Stimulated activated CD8-positive, alpha-beta memory T cell treated with anti-CD3 and anti-CD28 coated beads, Interleukin-15, amount 100 ng/mL, for 48 hours (primary cell): ENCODE measurements at places on chromosomes 1 and 21.

DNA sequence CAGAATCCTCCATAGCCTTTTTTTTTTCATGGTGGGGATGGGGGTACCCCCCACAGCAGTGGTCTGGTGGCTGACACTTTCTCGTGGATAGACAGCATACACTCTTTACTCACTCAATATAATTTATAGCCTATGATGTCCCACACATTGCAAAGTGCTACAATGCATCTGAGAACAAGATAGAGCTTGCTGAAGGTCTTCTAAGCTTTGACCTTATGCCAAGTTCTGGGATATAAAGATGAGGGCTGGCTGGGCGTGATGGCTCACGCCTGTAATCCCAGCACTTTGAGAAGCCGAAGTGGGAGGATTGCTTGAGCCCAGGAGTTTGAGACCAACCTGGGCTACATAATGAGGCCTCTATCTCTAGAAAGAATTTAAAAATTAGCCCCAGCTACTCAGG is 78.0 kb downstream of the MPZL1 start:
- DNase-seq = no peak

GRCh38 chr1:216710598-216711333 is 12.5 kb downstream of the ESRRG start:
- DNase-seq = no peak

DNA sequence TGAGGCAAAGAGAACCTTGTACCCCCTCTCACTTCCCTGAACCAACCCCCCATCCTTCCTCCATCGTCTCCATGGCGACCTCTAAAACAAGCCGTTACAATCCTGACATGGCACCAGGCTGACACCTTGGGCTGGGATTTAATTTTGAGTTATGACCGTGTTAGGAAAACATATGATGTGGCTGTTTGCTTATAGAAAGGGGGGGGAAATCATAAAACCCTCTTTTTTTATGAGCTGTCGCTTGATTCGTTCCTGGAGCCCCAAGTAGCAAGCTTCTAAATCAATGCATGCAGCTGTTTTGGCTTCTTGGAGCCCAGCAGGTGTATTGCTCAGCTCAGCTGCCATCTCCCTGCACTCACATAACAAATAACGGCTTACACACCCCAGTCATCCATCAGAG is 301.2 kb upstream of the SPAG17 start:
- DNase-seq = no peak

DNA sequence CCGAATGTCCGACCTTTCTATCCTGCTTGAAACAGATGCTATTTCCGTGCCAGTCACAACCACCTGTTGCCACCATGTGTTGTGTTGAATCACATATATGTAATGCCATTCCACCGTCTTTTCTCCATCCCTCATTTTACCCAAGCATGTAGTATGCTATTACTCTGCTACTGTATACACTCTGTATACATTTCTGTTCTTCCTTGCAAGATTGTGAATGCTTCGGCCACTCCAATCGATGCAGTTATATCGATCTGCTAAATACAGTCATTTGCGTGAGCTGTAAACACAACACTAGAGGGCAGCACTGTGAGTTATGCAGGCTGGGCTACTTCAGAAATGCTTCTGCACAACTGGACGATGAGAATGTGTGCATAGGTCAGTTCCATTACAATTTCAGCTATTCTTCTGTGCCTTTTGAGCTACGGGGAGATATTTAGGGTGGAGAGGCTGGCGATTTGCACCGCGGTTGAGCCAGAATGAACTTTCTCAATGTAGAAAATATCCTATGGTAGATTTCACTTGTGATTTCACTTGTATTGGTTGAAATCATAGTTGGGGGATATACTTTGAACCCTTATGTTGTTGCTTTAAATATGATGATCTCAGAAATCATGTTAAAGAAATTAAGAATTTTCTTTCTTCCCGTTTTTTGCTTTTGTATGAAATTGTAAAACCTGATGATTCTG is 289.8 kb downstream of the NTNG1 start:
- no peak for DNase-seq

- no peak for DNase-seq
Measured at GRCh38 chr1:184531296-184531695, 144.5 kb downstream of the C1orf21 start.

GRCh38 chr1:153803470-153804056 is 28.4 kb downstream of the SLC27A3 start:
- no peak for DNase-seq

- DNase-seq = peak; percentile 26
Measured at GRCh38 chr1:161962091-161962887, 61.4 kb downstream of the OLFML2B start.

DNA sequence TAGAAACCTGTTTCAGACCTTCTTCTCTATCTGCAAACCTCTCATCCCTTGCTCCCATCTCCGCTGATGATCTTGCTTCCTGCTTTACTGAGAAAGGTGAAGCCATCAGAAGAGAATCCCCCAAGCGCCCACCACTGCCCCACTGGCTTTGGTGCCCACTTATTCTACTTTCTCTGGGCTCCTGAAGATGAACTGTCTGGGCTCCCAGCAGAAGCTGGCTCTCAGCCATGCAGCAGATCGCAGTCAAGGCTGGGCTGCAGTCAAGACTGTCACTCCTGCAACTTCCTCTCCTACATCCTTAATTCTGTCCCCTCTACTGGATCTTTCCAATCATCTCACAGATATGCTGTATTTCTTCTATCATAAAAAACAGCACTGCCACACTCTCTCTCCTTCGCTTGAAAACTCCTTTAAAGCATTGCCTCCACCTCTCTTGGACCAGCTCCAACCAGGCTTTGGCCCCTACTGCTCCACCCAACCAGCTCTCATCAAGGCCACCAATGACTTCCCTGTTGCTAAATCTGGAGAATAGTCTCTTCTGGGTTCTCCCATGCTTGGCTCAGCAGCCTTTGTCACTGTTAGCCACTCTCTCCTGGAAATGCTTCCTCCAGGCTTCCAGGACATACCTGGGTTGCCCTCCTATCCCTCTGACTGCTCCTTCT is 25.8 kb downstream of the TRIM62 start:
- DNase-seq = no peak

- DNase-seq = no peak
Measured at GRCh38 chr1:194069168-194069830, 882.9 kb upstream of the B3GALT2 start.

- no peak for DNase-seq
Measured at GRCh38 chr1:27770293-27770830, 2.7 kb upstream of the STX12 start.

GRCh38 chr1:247373721-247374141 is 42.1 kb upstream of the ZNF496 start:
- no peak for DNase-seq

DNA sequence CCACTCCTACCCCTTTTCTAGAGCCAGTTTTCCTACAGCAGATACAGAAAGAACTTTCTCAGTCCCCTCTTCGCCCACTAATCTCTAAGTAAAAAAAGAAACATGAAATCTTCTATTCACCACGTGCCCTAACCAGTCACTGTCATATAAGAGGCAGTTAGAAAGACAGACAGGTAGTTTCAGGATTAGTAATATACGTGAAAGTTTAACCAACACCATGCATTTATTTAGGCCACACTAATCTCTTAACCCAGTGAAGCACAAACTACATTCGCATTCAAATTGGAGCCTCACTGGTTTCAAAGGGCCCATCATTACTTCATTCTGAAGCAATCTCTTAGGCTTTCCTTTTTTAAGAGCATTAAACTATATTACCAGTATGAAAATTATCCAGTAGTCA is 10.1 kb downstream of the GPATCH2 start:
- DNase-seq = no peak

- DNase-seq = no peak
Measured at GRCh38 chr1:109370712-109371340, 26.9 kb downstream of the SORT1 start.

- DNase-seq = no peak
Measured at GRCh38 chr1:81053826-81054225, 746.9 kb upstream of the ADGRL2 start.

GRCh38 chr1:61323681-61324328 is 241.4 kb downstream of the NFIA start:
- DNase-seq = no peak

DNA sequence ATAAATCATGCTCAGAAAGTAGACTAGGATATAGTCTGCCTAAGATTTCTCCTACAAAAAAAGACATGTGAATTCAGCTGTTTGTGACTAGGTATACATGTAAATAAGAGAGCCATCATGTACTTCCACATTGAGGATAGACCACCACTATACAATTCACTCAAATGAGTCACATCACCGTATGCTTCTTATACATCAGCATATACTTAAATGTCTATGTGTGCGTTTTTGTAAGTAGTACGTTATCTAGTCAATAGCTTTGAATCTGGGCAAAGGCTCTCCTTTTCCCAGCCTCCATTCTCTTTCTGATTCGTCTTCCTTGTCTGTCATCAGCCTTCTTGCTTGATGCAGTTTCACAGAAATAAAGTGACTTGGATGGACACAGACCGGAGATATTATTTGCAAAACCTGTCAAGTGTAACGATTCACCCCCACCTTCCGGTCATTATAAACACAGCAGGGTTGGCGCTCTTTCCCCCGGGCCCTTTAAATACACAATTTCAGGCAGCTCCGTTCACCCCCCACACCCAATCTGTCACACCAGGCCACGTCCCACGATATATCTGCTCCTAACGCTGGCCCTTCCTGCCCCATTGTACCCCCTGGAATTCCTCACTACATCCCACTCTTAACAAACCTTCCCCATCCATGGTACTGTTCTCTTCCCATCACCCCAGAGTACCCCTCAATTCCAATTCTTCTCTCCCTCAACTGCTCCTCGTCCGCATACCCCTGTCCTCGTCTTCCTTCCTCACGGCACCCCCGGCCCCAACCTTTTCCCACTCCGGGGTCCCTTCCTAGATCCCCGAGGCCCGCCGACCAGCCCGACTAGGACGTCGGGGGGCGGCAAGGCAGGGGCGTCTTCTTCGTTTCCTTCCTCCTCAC is 636 bp downstream of the VAMP4 start:
- DNase-seq = peak; percentile 14

- no peak for DNase-seq
Measured at GRCh38 chr1:110243574-110243973, 33.5 kb downstream of the KCNC4 start.

DNA sequence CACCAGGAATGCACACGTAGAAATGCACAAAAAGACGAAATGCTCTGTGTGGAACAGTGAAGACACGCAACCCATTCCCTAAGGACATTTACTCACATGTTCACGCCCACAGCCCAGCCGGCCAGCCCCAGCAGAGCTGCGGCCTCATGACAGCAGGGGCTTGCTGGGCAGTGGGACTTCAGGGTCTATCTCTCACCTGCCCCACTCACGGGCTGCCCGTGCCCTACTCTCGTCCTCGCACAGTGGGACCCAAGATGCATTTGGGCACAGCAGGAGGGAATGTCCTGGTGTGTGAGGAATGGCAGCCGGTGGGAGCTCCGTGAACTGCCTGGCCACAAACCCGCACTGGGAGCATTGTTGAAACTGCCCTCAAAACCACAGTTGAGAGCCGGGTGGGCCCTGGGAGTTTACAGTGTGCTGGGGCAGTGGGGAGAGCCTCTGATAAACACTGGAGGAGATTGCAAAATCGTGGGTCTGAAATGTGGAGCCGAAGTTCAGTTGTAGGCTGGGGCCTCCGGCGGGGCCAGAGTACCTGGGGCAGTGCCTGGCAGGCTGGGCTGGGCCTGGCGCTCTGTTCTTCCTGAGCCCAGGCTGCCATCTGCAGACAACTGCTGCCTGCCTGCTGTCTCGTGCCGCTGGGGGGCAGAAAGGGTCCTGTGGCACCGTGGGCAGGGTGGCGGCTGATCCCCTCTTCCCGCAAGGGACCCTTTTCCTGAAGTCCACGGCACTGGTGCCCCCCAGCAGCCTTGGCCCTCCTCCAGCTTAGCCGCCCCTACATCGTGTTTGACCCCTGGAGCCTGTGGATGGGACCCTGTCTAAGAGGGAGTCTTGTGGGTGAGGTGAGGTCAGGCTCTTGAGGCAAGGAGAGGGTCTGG is 20.7 kb upstream of the POFUT2 start:
- DNase-seq = no peak

DNA sequence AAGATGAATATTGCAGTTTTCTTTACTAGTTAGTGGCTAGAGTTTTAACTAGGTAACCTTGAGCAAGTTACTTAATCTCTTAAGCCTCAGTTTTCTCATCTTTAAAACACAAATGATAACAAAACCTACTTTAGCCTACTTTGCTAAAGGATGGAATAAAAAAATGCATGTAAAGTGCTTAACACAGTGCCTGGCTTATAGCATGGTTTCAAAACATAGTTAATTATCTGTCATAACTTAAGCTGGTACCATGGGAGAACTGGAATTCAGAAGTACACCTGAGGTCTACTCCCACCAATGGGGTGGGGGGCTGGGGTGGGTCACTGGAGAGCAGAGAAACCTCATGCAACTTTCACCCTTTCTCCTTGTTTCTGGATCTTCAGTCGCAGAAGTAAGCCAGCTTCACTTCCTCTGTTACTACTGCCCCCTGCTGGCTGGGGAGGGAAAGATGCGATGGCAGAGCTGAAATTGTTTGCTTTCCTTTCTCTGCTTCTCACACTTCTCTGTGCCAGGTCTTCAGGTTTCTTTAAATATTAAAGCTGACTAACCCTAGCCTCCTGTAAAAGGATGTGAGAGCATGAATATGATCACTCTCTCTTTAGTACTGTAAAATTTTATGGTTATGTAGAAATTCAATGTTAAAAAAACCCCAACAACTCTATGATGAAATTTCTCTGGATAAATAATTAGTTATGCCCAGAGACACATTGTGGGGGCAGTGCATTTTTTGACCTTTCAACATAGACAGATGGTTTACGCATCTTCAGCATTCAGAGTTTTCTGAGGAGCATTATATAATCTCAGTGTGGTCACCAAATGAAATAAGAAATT is 324.2 kb downstream of the HLX start:
- peak; percentile 30 for DNase-seq

GRCh38 chr21:27674041-27674615 is 707.2 kb upstream of the ADAMTS5 start:
- no peak for DNase-seq

- DNase-seq = no peak
Measured at GRCh38 chr1:53384796-53385195, 56.9 kb upstream of the LRP8 start.

DNA sequence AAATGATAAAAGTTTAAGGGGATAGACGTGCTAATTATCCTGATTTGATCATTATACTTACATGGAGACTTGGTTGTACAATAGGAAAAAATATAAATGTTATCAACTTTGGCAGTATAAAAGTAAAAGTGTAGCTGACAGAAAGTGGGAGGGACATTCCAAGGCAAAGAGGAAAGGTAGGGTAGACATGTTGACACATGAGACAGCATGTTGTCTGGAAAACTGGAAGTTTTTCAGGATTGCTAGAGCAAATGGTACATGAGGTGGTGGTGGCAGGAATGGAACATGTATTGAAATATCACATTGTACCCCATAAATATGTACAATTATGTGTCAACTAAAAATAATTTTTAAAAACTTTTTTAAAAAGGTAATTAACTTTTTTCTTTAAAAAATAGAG is 13.2 kb downstream of the DIPK1A start:
- no peak for DNase-seq
